Fibroblast of mammary gland (primary cell): ENCODE measurements at places on chromosomes 11 and 22.

DNA sequence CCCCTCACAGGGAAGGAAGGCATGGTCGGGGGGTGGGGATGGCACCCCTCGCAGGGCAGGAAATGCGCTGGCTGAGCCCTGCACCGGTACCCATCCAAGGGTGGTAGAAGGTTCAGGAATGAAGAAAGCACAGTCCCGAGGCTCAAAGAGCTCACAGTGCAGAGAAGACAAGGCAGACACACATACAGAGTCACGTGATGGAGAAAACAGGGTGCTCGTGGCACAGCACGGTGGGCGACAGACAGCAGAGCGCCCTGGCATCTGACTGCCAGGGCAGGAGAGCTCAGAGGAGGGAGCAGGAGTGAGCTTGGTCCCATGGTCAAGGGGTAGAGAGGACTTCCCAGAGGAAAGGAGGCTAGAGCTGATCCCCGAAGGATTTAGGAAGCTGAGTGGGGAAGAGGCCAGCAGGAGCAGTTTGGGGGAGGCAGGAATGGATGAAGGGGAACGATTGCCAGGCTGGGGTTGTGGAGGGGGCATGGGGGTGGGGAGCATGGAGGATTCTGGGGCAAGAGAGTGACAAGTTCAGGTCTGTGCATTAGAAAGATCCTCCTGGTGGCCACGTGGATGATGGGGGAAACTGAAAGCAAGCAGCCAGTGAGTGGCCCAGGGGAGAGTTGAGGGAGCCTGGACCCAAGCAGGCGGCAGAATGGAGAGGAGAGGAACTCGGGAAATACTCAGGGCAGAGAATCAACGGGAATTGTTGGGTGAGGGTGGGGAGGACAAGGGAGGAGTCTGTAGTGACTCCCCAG, 43.9 kb downstream of the PDE2A start:
- DNase-seq: no peak

DNA sequence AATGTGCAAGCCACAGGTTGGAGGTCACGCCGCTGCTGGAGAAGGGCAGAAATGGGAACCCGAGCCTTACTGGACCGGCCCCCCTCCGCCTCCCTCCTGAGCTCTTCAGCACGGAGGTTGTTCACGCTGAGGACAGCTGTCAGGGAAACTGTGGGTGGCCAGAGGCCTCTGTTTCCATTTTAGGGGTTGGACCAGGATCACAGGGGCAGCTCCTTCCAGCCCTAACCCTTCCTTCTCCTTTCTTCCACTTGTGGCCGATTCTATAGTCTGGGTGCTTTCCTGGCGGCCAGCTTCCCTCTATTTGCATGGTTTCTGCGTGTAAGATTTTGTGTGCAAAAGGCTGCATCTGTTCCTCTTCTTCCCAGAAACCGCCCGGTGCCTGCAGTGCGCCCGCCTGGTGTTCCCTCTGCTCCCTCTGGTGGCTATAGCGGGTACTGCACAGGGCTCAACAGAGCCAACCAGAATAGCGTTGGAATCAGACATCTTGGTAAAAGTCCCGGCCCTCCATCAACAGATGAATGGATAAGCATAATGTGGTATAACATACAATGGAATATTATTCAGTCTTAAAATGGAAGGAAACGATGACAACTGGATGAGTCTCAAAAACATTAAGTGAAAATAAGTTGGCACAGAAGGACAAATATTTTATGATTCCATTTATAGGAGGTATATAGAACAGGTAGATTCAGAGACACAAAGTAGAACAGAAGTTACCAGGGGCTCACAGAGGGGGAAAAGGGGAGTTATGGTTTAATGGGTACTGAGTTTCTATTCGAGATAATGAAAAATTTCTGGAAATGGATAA, 8.4 kb upstream of the SLC22A8 start:
- peak; percentile 61 for DNase-seq

- no peak for DNase-seq
Observed at GRCh38 chr22:40653361-40653760, 16.8 kb upstream of the MRTFA start.

GRCh38 chr11:1460396-1460985, 26.1 kb downstream of the MOB2 start:
- peak; percentile 51 for DNase-seq

DNA sequence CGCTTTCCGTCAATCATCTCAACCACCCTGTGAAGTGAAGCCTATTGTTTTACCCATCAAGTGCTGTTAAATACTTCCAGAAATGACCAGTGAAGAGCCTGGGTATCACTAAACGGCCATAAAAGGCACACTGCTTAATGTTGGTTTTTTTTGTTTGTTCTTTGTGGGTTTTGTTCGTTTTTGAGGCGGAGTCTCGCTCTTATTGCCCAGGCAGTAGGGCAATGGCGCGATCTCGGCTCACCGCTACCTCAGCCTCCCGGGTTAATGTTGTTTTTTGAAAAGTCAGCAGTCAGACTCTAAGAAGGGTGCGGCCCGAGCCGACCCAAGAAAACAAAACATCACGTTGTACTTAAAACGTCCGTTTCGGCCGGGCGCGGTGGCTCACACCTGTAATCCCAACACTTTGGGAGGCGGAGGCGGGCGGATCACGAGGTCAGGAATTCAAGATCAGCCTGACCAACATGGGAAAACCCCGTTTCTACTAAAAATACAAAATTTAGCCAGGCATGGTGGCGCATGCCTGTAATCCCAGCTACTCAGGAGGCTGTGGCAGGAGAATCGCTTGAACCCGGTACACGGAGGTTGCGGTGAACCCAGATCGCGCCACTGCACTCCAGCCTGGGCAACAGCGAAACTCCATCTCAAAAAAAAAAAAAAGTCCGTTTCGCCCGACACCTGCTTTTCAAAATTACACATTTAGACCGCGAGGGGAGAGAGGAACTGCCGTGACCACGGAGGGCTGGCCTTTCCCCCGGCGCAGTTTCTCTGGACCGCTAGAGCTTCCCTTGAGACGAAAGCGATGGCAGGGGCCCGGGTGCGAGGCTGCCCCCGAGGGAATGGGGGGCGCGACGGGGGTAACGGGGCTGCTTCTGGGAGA, 714 bp downstream of the CD59 start:
- DNase-seq: no peak

- DNase-seq: peak; percentile 39
Observed at GRCh38 chr22:49934891-49935557, 16.6 kb downstream of the CRELD2 start.

DNA sequence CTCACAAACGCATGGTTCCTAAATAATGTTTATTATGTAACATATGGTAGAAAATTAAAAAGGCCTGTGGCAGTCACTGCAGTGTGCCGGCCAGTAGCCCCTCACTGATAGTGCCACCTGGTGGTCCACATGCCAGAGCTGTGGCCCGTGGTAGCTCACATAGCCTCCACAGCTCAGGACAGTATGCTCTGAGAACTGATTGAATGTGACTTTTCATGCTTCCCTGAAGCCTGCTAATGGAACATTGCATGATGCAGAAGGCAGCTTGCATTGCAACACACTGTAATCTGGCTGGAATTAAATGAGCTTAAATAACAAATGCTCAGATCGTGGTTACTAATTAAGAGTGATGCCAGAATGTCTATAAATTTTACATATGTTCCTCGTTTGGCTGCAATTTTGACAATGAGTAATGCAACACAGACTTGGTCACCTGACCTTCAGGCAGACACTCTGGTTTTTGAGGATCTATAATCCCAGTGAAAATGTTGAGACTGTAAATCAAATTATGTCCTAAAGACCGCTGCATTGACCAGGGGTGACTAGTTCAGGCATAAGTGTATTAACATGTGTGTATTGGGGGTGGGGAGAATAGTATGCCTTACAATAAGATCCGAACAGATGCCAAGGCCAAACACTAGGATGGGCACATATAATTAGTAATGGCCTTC, 566.4 kb downstream of the METTL15 start:
- peak; percentile 83 for DNase-seq

DNA sequence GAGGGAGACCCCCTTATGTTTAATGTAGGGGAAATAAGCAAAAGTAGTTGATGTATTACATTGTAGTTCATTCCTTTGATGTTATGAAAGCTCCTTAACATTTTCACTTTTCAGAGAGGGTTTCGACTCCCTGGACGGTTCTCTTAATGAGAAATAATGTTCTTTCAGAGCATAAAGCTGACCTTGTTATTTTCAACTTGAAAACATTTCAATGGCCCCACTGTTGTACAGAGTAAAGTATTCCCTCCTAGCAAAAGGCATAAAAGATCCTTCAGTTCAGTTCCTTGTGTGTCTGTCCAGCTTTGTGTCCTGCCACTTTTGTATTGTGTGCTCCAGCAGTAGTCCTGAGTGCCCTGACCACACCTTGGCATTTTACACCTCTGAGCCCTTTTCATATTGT, 63.9 kb downstream of the UVRAG start:
- DNase-seq: no peak

- no peak for DNase-seq
Observed at GRCh38 chr22:49566693-49567092, 261.0 kb downstream of the BRD1 start.

- DNase-seq: no peak
Observed at GRCh38 chr11:2844116-2844842, 41.3 kb downstream of the CDKN1C start.

- DNase-seq: no peak
Observed at GRCh38 chr22:34879001-34879400, 187.0 kb upstream of the ISX start.

- no peak for DNase-seq
Observed at GRCh38 chr11:134063991-134064747, 4.7 kb upstream of the JAM3 start.

- DNase-seq: peak; percentile 49
Observed at GRCh38 chr11:10323793-10324170, 18.9 kb downstream of the ADM start.

- DNase-seq: no peak
Observed at GRCh38 chr11:7467652-7468051, 17.7 kb upstream of the OLFML1 start.

DNA sequence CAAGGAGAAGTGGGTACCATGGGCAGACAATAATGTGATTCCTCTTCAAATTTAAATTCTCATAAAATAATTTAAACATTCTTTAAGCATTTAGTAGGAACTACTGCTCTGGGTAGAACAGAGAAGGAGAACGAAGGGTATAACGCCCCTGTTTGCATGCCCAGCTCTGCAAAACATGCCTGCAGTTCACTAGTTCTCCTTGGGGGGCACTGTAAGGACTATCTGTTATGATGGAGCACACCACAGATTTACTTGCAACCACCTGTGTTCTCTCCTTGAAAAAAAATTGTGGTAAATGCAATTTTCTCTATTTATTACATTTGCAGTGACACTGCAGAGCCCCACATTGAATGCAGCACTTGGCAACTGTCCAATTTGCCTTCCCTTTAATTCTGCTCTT, 100.3 kb downstream of the GUCY1A2 start:
- DNase-seq: peak; percentile 20

DNA sequence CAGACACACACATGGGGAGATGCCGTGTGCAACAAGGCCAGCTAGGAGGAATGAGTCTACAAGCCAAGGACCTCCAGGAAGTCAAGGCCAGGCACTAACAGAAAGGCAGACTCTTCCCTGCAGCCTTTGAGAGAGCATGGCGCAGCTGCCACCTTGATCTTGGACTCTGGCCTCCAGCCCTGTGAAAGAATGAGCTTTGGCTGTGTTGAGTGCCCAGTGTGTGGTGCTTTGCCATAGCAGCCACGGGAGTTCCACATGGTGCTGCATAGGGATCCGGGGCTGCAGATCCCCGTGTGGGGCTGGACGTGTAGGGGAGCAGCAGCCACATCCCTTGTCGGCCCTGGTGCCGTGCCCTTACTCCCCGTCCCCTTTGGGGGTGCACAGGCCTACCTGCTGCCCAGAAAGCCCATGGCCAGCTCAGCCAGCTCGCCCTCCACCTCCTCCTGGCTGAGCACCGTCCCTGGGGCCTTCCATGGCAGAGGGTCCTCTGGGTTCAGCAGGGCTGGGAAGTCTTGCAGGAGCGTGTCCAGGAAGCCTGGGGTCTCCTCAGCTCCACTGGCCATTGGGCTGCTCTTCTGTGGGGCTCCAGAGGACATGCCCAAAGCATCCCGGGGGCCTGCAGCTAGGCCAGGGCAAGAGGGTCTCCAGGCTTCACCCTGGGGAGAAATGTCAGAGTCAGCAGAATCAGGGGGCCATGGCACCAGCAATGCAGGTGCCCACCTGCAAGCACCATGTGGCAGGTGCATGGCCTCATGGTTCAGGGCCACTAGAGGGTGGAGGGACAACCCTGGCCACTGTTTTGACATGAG, 7.0 kb downstream of the PPM1F start:
- DNase-seq: no peak

DNA sequence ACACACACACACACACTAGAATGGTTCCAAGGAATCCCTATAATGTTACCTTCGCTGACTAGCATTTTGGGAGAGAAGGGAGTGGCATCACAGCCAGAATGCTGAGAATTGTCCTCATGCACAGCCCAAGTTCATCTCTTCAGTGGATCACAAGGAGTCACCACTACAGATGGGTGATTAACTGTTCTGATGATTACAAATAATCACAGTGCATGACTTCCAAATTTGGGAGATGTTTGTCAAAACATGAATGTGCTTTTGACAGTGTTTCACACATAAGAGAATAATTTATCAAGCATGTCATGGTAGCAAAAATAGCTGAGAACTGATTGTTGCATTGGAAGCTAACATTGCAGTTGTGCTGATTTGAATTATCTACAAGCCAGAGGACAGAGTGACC, 80.9 kb upstream of the SC5D start:
- no peak for DNase-seq

DNA sequence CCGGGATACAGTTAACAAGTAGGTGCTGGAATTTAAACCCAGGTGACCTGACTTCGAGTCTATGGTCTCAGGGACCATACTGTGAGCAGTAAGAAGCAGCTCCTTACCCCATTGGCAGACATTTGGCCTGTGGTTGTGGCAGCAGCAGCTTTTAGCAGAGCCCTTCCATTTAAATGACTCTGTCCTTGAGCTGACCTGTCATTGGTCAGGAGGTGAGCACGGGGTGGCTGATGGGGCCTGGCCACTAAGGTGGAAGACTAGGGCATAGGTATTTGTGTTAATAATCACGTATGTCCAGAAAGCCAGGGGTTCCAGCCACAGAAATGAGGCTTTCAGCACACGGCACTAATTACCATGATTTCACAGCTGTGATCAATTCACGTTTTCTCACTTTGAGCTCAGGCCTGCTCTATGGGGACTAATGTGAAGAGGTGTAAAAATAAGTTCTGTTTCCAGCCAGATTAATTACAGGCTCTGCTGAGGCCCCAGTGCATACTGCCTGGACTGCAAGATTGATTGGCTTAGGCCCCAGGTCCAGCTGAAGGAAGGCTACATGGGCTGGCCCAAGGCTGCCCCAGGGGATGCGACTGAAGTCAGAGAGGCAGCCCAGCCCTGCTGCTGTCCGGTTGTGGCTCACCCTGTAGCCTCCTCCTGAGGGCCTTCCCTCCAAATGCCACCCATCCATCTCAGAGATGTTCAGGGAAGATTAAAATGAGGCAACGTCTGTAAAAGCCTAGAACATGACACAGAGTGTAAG, 76.0 kb downstream of the FDX1 start:
- no peak for DNase-seq

GRCh38 chr11:111734101-111734953, 31.9 kb downstream of the PPP2R1B start:
- DNase-seq: peak; percentile 37

- DNase-seq: peak; percentile 63
Observed at GRCh38 chr11:104892723-104893511, 5.3 kb downstream of the CASP12 start.
